Bladder microvascular endothelial cell (primary cell): ENCODE measurements at places on chromosomes 5 and 9. TPM values are rescaled to one million over a fixed set of nuclear protein-coding genes. Genes with fewer than 3 reads are reported as not detected.

Gene NPR3
- total RNA-seq, result 0.13 and 1.3 TPM in 2 replicates

Gene KIAA1958
- total RNA-seq, result 0.32 and 5.4 TPM in 2 replicates

Gene FCN1
- not detected in 2 replicates for total RNA-seq

Gene PLK2
- 699 and 730 TPM in 2 replicates for total RNA-seq

Gene MYORG
- 3.9 and 6.5 TPM in 2 replicates for total RNA-seq

Gene SIL1
- 48.4 and 60.6 TPM in 2 replicates for total RNA-seq

Gene SLC25A51
- total RNA-seq, result 49.7 and 65.5 TPM in 2 replicates

Gene CTNND2
- not detected in 2 replicates for total RNA-seq

Gene ANKDD1B
- total RNA-seq, result 0.32 and 1.3 TPM in 2 replicates

Gene FOXI1
- not detected in 2 replicates for total RNA-seq

Gene CCDC180
- 0.32 and 2.6 TPM in 2 replicates for total RNA-seq

Gene PDCD1LG2
- 4.9 and 7.0 TPM in 2 replicates for total RNA-seq

Gene SLC25A2
- 0.16 and 0.44 TPM in 2 replicates for total RNA-seq
